ENCODE measurements at places on chromosomes 13 and 19.

DNA sequence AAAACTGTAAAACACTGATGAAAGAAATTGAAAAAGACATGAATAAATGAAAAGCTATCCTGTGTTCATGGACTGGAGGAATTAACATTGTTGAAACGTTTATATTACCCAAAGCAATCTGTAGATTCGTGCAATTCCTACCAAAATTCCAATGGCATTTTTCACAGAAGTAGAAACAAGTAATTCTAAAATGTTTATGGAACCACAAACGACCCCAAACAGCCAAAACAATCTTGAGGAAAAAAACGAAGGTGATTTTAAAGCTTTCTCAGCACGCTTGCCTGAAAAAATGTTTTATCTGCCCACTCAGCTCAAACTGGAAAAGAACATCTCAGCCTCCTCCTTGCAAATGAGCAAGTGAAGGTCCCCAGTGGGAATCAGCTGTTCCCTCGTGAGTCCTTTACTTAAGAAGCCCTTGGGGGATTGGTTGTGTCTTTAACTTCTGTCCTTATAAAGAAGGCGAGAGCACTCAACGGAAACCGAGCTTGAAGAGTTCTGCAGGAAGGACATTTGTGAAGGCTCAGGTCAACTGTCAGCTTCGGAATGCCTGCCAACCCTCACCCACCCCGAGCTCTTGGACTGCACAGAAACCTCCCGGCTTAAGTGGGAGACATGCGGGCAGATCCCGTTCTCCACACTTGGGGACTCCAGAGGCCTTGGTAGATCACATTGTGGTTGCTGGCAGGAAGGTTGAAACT, 256.0 kb upstream of the IRS2 start:
- DNase-seq: no peak

DNA sequence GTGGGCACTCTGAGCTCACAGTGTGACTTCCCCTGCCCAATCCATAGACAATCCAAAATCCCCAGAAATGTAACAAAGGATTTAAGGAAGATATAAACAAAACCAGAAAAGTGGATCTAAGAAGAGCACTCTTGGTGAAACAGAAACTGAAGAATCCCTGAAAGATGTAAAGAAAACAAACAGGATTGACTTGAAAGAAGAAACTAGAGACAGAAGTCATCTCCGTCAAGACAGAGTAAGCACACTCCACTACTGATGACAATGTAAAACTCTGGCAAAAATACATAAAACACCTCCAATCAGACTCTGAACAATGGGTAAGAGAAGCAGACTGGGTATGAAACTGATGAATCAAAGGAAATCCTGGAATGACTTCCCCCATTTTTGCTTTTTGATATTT, 13.5 kb downstream of the TUBGCP3 start:
- DNase-seq: no peak

GRCh38 chr13:59982631-59983382, 180.9 kb downstream of the DIAPH3 start:
- DNase-seq: no peak

DNA sequence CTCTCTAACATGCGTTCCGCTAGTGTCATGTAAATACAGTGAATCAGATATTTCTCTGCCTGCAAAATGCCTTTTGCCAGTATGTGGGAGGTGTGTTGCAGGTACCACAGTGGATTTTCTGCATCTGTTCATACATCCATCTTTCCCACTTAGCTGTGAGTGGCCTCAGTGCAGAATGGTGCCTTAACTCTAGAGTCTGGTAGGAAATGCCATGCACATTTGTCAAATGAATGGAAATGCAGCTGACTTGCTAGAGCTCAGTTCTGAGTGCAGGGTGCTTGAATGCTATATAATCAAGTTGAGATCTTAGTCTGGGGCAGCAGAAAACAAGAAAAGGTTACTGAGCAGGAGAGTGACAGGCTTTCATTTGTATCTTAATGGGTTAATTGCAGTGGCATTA, 68.2 kb downstream of the LRCH1 start:
- DNase-seq: no peak

DNA sequence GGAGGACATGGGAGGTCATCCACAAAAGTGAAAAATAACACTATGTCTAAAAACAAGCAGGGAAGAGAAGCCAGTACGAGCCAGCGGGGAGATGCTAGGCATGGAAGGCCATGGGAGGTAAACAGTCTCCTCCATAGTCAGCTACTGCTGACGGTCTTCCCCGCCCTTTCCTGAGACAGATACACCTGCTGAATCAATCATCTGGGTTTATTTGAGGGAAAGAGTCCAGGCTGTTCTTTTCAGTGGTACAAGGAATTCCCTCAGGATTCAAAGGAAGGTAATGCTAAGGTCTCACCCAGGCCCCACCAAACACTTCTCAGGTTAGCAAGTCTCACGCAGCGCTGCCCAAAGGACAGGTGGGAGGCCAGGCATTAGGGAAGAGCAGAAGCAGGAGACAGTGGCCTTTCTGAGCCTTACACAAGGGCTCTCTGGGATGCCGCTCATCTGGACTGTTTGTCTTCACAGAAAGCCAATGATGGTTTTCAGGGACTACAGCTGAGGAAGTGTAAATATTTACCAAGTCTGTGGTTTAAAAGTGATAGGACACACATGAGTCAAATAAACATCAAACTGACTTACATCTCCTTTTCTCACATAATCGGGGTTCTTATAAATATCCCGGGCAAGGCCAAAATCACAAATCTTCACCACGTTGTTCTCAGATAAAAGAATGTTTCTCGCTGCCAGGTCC, 173.9 kb downstream of the FLT1 start:
- no peak for DNase-seq

DNA sequence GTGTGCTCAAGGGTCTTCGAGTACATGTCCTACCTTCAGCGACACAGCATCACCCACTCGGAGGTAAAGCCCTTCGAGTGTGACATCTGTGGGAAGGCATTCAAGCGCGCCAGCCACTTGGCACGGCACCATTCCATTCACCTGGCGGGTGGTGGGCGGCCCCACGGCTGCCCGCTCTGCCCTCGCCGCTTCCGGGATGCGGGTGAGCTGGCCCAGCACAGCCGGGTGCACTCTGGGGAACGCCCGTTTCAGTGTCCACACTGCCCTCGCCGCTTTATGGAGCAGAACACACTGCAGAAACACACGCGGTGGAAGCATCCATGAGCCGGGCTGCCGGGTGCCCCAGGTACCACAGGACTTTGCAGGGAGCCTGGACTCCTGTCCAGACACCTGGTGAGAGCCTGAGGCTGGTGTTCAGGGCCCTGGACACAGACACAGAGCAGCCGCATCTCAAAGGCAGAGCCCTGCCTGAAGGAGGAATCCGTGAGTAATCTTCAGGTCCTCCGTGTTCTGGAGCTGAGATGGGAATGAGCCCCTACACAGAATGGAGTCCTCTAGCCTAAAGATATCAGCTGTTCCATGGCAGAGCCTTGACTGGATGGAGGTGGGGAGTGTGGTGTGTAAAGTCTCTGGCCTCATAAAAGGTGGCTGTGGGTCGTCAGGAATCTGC, 1.5 kb downstream of the ZNF581 start:
- DNase-seq: no peak

DNA sequence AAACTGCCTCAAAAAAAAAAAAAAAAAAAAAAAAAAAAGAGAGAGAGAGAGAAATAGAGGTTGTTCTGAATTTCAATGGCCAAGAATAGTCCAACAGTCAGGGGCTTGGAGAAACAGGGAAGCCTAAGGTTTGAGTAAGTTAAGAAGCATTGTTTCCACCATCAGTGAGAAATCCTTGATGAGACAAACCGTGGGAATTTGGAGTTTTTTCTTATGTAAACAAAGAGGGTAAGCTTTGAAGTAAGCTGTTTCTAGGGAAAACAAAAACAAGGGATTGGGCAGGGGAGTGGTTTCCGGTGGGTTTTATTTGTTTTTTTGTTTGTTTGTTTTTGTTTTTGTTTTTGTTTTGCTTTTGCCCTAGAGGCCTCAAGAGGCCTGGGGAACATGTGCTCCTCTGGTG, 11.2 kb upstream of the ERVV-1 start:
- DNase-seq: no peak

- DNase-seq: no peak
These were observed 10.9 kb downstream of the SLC46A3 start for GRCh38 chr13:28707629-28708427.

GRCh38 chr13:99288089-99288488, 19.1 kb downstream of the GPR183 start:
- no peak for DNase-seq

GRCh38 chr13:109494925-109495369, 291.4 kb downstream of the IRS2 start:
- DNase-seq: no peak

GRCh38 chr19:16113727-16114126, 2.0 kb downstream of the RAB8A start:
- DNase-seq: no peak

GRCh38 chr13:34637636-34638035, 304.4 kb upstream of the NBEA start:
- DNase-seq: no peak

DNA sequence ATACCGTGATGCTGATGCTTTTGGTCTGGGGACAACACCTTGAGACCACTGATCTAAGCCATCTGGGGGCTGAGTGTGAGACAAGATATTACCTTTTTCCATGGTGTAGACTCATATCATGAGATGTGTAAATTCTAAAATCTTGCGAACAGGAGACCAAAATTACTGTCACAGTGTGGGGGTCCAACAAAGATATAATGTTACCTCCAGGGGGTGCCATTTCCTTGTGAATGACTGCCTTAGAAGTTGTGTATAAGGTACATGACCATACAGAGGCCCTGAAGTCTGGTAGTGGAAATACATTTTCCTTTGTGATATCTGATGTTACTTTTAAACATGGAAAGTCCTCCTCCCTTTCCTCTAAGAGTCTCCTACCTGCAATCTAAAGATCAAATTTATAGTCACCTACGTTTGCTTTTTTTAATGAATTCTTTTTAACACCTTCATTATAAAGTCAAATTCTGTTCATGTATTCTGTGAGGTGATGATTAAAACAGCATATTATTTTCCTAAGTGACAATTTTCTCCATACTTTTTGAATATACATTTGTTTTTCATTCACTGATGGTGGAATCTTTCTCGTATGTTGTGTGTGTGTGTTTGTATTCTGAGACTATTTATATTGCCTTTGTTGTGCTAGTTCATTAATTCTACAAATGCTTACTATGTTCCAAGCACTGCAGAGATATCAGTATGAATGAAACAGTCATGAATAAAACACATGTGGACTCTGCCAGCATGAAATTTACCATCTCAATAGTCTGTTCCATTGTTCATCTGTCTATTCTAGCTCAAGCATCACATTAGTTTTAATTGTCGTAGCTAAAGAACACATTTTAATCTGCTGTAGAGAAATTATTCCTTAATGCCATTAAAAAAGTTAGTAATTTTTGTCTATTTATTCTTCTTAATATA, 113.7 kb downstream of the RFC3 start:
- no peak for DNase-seq

DNA sequence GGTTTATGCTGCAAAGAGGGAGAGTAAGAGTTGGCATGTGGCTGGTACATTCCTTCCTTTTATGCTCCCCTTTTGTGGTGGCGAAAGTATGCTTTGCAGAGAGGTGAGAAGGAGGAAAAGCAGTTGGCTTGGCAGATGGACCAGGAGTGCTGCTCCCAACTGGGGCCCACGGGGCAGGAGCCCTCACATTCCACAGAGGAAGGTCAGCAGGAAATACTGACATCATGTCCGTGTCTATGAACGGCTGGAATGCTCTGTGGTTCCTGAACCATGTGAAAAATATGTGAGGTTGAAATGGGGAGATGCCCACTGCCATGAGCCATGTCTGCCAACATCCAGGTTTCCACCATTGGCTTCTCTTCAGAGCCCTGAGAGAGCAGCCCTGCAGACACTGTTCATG, 33.3 kb upstream of the GAS6 start:
- no peak for DNase-seq

DNA sequence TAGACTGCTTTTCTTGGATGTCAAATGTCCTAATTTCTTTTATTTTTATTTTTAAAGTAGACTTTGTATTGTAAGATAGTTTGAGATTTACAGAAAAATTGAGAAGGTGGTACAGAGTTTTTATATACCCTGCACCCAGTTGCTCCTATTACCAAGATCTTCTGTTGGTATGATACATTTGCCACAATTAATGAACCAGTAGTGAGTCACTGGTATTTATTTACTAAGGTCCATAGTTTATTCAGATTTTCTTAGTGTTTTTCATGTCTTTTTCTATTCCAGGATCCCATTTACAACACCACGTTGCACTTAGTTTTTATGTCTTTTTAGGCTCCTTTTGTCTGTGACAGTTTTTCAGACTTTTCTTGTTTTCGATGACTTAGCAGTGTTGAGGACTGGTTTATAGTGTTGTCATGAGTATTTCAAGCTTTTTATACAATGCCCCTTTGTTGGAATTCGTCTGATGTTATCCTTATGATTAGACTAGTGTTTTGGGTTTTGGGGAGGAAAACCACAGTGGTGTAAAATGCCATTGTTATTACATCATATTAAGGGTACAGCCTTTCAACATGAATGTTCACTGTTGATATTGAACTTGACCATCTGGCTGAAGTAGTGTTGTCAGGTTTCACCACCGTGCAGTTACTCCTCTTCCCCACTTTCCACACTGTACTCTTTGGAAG, 35.9 kb downstream of the COG3 start:
- no peak for DNase-seq

DNA sequence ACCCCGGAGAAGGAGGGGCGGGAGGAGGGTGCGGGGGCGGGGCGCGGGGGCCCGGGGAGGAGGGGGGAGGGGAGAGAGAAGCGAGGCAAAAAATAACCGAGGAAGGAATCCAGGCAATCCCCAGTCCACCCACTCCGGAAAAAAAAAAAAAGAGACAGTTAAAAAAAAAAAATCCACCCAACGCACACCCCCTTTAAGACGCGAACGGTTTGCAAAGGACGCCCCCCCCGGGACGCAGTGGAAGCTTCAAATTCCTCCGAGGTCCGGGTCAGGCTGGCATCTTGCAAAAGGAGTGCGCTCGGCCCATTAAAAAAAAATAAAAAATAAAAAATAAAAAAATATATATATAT, at the start of gene CACNA1A:
TSS of gene CACNA1A (minus strand) at position 9 of the 350 bp plus-strand sequence. CDS start 255 bp downstream, outside the sequence.
- no peak for DNase-seq

DNA sequence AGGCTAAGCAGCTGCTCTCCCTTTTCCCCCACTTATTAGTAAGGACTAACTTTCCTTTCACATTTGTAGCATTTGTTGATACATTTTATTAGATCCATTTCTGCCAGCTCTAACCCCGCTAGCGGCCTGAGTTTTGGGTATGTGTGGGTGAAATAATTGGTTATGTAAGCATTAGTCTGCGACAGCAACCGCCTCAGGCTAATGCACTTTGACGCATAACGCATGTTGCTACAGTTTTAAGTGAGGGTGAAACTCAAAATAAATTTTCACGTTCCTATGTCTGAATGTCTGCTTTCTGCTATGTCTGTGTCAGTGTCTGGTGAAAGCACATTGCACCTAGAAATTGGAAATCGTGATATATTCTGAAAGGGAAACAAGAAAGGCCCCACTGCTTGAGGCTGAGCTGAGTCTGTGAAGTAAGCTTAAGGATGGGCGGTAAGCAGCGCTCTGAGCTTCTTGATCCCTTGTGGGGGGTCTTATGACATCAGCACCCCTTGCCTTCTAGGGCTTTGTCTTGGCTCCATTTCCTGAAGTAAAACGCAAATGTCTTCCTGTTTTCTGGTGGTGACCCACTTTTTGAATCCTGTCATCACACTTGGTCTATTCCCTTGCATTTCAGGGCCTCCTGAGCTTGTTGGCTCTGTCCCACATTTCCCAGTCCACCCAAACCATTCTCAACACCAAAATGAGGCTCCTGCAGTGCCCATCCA, 648.3 kb upstream of the ARGLU1 start:
- no peak for DNase-seq

Measured in activated B cell treated with CpG ODN at 0.5 μM for 24 hours (primary cell).